CD4-positive, alpha-beta T cell treated with Interleukin-6 at 100 ng/mL for 8 hours (primary cell): ENCODE measurements at places on chromosomes 4 and X.

DNA sequence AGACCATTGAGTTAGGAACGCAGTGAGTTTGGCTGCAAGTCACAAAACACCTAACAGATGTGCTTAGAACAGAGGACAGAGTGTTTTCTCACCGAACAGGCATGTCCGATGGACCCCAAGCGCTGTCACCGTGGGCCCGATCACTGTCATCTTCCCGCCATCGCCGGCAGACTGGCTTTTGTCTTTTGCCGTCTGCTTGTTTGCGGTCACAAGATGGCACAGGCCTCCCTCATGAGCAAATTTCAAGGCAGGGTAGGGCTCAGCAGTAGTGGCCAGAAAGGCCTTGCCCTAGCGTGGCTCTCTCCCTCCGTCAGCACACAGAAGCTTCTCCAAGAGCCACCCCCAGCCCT, 21.4 kb upstream of the MRFAP1 start:
- DNase-seq = no peak

GRCh38 chr4:141654098-141654497, 17.7 kb downstream of the IL15 start:
- no peak for DNase-seq

GRCh38 chr4:120318196-120318846, 251.7 kb upstream of the MAD2L1 start:
- no peak for DNase-seq

DNA sequence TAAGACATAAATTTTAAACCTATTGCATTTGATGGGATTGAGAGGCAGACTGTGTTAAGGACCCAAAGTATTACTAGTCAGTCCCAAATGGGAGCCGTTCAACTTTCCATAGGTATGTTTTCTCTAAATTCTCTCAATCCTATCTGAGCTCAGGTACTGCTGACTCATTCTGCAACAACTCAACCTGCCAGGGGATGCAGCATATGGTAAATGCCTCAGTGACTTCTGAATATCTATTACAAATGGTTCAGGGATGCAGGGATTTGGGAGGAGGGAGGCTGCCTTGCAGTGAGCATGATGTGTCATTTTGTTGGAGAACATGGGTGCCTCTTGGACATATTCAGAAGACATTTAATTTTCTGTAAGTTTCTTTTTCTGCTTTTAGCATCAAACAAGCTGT, 97.3 kb downstream of the HDAC8 start:
- DNase-seq = no peak
